ENCODE measurements at places on chromosomes 6 and 20.
A peak's percentile ranks its signal among the peaks of the same experiment; 100 is the strongest.

DNA sequence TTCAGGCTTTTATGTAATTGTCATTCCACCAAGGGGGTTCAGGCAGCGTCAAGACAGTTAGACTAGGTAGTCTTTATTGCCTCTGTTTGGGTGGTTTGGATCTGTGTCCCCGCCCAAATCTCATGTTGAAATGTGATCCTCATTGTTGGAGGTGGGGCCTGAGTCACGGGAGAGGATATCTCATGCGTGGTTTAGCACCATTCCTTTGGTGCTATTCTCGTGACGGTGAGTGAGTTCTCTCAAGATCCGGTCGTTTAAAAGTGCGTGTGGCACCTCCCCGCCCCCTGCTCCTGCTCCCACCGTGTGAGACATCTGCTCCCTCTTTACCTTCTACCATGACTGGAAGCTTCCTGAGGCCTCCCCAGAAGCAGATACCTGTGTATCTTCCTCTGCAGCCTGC lies 51.3 kb upstream of the FOXC1 start:
- no peak for DNase-seq

DNA sequence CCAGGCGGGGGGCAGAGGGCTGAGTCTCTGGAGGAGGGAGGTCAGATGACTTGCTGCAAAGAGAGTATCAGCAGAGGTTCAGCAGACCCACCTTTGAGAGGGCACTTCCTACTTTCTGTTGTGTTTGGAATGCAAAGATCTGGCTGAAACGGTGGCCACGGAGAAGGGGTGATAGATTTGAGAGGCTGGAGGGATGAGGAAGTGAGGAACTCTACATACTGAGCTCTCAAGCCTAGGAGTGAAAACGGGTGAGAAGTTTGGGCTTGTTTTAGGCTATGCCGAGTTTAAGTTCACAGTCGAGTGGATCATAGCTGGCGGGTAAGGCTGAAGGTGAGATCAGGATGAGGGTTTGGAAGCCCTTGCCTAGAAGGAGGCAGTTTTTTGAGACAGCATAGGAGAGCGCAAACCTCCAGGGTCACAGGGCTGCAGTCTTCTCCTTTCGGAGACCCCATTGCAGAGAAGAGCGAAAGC lies 477 bp upstream of the ITPA start:
- no peak for DNase-seq

- DNase-seq, result no peak
These were observed 33.3 kb upstream of the RSPO3 start for GRCh38 chr6:127085181-127085580.

DNA sequence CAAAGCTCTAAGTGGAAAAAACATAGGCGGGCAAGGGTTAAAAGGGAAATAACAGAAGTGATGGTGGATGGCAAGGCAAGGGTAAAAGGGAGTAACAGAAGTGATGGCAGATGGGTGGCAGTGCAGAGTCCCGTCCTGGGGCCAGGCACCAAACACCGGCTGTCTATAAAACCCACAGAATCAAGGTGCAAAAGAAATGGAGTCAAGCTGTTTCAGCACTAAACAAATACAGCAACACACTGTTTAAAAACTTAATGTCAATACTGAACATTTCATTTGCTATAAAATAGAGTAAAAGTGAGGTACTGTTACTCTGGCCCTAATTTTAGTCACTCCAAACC lies 87.6 kb downstream of the MAN1A1 start:
- no peak for DNase-seq

DNA sequence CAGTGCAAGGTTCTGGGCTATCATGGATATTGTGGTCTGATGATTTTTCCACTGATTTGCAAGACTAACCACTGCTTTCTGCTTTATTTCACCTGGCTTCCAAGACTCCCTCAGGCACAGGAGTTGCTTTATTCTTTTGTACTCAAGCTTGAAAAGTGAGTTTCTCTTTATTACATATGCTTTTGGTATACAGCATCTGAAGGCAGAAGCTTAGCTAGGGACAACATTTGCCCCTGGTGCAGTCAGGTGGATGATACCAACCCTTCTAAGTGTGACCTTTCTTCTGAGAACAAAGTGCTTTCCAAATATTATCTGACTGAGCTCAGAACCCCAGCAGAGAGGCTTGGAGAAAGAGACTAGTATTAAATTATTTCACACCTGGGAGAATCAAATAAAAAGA lies 94.0 kb upstream of the PHACTR1 start:
- DNase-seq, result no peak

DNA sequence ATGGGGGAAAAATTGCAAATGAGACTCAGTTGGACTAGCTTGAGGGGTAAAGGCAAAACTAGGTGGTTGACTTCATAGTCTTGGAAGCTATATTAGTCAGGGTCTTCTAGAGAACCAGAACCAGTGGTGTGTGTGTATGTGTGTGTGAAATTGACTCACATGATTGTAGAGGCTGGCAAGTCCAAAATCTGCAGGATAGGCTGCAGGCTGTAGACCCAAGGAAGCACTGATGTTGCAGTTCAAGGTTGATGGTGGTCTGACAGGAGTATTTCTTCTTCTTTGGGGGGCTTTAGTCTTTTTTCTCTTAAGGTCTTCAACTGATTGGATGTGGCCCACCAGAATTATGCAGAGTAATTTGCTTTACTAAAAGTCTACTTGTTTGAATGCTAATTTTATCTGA lies 217.4 kb downstream of the MANEA start:
- no peak for DNase-seq

GRCh38 chr6:98957450-98957849 lies 9.7 kb upstream of the FBXL4 start:
- no peak for DNase-seq

DNA sequence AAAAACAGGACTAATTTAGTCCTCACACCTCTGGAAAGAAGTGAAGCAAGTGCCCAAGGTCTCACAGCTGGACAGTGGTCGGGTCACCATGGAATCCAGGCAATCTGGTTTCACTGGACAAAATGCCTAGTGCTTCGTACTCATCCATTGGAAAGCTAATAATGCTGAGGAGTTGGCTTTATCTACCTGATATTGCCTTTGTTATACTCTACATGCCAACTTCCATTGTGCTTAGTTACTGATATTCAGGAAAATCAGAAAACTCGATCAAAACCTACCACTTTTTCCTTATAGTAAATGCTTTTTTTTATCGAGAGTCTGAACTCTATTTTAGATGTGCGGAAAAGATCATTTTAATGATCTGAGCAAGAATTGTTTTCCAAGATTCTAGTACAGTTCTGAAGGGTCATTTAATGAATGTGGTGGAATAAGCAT lies 966 bp downstream of the CFAP206 start:
- DNase-seq, result no peak

- no peak for DNase-seq
These were observed 21.2 kb downstream of the AFDN start for GRCh38 chr6:167847936-167848335.

GRCh38 chr6:82072751-82073150 lies 174.8 kb downstream of the IBTK start:
- DNase-seq, result no peak

DNA sequence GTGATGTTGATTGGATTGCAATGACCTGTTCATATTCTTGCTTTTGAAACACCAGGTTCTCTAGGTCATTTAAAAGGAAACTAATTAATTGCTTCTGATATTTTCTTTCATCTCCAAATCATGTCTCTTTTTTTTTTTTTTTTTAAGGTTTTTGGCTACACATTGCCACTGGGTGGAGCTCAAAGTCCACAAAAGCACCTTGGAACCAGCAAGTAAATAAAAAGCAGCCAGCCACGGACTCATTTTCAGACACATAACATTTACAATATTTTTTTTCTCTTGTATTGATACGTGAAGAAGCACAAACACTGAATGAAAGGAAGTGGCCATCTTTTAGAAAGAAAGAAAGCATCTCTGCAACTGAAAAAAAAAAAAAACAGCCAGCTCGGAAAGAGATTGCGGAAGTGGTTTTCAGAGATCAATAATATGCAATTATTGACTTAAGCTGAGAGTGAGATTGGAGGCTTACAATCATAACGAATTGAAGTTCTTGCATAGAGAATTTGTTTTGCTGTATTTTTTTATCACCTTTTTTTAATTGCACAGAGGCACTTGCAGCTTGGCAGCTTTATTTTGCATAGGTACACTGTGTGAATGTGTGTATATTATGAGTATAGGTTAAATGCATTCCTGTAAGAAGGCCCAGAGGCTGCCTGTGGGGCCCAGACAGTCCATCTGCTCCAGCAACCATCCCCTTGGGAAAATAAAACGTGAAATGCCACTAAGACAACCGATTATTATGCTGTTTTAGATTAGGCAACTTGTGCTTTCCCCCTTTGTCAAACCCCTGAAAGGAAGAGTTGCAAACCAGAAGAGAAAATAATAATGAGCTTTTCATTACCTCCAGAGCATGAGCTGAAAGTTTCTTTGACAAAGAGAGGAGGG lies 28.2 kb downstream of the CGA start:
- DNase-seq, result peak; percentile 34

GRCh38 chr20:61745397-61746146 lies 320.1 kb downstream of the TAF4 start:
- DNase-seq, result no peak

DNA sequence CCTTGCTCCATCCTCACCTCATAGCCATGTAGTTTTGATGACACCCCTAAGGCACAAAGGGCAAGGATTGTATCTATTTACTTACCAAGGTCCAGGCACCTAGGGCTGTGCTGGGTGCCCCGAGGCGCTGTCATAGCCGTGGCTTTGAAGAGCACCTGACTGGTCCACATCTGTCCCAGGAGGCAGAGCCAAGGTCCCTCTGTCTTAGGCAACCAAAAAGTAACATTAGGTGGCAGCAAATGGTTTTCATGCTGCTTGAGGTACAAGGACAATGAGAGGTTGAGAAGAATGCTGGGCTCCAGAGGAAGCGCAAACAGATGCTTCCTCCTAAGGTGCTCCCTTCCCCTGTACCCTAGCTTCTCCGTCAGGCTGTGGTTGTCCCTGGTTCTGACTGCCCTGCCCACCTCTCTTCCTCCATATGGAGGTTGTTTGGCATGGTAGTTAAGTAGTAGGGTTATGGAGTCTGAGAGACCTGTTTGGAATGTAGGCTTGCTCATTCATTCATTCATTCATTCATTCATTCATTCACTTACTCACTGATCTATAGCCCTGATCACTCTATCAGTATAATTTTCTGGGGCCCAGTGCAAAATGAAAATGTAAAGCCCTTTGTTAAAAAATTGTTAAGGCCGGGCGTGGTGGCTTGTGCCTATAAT lies 3.0 kb upstream of the UQCC2 start:
- DNase-seq, result no peak

GRCh38 chr6:6218759-6219085 lies 101.7 kb downstream of the F13A1 start:
- DNase-seq, result no peak

DNA sequence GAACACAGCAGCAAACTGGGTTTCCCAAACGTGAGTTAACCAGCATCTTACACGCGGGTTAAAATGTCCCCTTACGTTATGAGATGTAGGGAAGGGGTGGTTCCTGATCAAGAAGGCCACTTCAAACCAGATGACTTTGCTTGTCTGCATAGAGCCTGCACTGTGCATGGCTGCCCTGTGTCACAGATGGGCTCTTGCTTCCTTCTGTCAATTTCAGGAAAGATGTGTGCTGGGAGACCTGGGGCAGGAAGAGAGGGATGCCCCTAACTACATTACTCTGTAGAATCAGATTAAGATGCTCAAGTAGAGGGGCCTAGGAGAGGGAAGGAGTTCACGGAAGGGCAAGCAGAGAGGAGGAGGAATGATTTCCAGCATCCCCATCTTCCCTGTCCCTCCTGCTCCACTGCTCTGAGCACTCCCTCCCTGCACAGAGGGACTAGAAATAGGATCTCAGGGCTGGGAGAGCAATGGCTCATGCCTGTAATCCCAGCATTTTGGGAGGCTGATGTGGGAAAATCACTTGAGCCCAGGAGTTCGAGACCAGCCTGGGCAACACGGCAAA lies 63.5 kb upstream of the ZMYND8 start:
- DNase-seq, result no peak

Data from putamen (tissue), 1 donor.